ENCODE measurements at places on chromosomes 7 and 10.

DNA sequence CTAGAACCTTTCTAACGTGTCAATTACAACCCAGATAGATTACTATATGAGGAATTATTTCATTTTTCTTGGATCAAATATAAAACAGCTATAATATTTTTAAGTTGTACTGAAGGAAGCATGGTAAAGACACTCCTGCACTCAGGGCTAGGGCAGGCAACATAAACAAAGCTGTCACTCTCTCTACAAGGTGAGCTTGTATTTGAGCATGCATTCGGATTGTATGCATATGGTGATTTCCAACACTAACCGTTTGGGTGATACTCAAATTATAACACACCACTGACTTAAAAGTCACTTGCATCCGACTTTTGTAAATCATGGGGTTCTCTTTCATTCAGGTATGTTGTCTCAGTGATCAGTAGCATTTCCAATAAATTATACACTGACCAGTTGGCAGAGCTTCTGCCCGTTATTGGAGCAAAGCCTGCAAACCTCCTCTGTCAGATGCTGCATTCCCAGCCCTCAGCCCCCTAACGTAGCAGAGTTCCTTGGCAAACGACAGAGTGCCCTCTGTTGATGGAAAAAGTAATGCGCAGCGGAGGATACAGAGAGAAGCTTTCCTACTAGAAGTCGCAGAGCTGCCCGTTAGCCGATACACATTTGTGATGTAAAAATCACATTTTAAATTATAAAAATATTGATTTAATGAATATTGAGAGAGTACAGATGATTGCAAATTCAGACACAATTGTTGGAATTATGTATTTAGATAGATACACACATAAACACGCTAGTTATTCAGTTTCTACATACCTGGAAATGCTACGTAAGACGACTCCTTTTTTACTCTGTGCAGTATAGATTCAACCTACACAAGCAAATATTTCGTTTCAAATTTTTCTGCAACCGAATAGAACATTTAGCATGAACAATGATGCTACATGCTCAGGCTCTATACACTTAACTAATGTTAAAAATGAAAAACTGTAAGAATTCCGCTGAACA is 173.9 kb upstream of the SP4 start:
- peak; percentile 80 for DNase-seq

GRCh38 chr7:29287366-29287765 is 92.8 kb downstream of the CHN2 start:
- DNase-seq, result no peak

DNA sequence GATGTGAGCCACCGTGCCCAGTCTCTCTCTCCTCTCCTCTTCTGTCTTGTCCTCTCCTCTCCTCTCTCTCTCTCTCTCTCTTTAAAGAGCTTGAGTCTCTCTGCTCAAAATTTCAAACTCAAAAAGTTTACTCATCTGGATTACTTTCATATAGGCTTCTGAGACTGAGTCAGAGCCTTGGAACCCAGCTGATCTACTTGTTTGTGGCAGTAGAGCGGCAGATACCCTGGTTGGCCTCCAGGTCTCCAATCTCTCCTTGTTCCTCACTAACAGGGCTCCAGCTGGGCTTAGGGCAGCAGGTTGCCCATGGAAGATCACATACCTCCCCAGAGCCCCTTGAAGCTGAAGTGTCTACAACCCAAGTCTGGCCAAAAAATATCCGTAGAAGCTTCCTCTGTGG is 51.0 kb downstream of the HHEX start:
- no peak for DNase-seq

DNA sequence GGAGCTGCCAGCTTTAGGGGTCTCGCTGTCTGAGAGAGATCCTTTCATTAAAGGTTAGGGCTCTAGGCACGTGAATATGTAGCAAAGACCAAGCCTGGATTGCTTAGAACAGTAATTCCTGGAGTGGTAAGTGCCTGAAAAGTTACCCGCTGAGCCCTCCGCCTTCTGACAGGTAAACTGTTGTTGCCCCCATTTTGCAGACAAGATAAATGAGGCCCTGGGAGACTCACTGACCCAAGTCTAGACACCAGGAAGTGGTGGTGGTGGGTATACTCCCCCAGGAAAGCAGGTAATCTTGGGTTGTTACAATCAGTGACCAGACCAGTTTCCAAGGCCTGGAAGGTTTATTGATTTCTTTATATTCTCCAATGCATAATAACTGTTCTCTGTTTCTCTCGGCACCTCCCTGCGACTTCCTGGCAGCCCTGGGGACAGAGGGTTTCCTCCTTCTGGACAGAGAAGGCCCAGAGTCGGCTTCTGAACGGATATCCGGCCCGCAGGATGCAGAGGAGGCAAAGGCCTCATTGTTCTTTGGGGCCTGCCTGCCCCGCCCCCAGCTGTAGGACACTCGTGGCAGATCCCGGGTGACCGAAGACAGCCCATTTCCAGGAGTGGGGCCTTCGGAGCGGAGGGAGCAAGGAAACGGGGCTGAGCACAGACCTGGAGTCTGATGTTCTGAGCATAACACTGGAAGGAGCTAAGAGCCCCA is 1.3 kb upstream of the GRK5 start:
- peak; percentile 48 for DNase-seq

DNA sequence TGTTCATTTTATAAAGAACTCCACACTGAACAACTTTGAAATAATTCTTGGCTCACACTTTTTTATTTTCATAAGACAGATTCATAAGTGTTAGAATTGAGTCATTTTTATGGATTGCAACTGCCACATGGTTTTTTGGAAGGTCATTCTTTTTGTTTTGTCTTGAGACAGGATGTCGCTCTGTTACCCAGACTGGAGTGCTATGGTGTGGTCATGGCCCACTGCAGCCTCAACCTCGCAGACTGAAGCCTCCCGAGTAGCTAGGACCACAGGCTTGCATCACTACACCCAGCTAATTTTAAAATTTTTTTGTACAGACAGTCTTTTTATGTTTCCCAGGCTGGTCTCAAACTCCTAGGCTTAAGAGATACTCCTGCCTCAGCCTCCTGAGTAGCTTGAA is 20.3 kb downstream of the BMS1 start:
- DNase-seq, result no peak

DNA sequence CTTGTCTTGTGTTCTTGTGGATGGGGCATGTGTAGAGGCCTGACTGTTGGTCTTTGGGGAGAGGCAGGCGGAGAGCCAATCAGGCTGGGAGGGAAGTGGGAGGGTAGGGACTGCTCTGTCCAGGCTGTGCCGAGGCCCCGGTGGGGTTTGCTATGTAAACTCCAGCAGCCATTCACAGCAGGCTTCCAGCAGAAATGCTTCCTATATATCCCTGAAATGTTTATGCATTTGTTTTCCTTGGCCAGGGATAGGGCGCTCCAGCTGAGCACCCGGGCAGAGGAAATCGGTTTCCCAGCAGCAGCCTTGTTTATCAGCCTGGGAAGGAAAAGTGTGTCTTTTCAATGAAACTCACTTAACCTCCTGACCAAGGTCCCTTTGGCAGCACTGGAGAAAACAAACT is 18.3 kb upstream of the AQP1 start:
- peak; percentile 45 for DNase-seq

DNA sequence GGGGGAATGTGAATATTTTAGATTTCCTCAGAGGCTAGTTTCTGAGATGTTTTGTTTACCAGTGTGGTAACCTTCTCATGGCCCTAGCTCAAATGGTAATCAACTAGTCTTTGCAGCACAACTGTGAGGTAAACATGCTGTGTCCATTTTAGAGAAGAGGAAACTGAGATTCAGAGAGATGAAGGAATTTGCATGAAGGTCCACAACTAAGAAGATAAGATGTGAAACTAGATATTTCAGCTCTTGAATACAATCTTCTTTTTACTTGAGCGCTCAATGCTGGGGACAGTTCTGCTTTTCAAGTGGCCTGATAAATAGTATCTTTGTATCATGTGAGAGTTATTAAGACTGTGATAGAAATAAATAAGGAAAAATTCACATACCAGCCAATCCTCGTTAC is 245.4 kb downstream of the AUTS2 start:
- DNase-seq, result no peak

- DNase-seq, result no peak
Observed at GRCh38 chr10:30827531-30828120, 198.1 kb upstream of the LYZL2 start.

GRCh38 chr10:31479752-31480151 is 160.7 kb downstream of the ZEB1 start:
- DNase-seq, result no peak

DNA sequence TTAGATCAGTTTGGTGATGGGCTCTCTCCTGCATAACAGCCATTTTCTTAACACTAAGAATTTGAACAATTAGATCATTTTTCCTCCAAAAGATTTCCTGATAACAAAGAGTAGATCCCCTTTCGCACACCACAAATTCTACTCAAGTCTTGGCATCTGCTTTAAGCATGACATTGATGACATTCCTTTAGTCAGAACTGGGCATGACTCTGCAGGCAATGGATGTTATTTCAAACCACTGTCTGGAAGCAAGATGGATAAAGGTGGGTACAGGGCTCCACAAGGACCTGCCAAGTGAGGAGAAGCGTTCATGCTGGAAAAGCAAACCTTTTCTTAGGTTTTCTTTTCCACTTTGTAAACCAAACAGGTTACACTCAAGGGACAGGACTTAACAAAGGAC is 123.5 kb downstream of the GLCCI1 start:
- DNase-seq, result no peak

- DNase-seq, result no peak
Observed at GRCh38 chr10:21141946-21142492, 244.9 kb upstream of the NEBL start.

- DNase-seq, result peak; percentile 60
Observed at GRCh38 chr10:52313933-52314821, at the start of gene DKK1. Gene DKK1 (plus strand): TSS chr10:52314281. CDS start chr10:52314435, 154 bp downstream.

DNA sequence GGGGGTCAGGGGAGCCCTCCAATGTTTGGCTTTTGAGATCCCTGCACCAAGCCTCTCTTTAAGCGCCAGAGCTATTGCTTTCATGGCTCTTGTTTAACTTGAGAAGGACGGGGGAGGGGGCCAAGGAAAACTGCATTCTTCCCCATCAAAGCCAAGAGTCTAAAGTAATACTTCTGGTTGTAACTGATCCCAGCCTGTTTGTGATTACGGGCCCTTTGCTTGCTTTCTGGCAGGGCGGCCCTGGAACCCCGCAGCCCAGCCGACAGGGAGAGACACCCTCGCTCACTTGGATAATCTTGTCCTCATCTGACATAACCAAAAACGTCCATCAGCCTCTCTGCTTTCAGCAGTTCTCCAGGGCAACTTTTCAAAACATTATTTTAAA is 154.7 kb downstream of the NEURL1 start:
- no peak for DNase-seq

DNA sequence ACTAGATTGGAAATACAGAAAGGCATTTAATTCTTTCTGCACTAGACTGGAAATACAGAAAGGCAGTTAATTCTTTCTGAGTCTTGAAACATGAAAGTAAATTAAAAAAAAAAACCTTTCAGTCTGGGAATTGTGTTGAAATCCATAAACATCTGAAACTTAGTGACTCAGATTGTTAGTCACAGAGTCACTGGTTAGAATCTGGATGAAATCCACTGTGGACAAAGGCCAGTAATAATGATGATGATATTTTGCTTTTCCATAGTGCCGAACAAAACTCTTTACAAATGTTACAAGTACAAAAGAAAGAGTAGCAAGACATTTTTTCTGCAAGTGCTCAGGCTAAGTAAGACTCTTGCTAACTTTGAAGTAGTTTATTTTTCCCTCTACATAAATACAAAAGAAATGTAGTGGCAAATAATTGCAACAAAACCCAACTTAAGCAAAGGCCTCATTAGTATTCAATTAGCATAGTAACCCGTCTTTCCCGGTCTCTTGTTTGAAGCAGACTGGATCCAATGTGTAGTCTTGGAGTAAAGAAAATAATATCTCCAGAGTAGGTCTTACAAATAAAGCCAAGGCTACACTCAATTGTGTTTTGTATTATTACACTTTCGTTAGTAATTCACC is 5.8 kb upstream of the PRTFDC1 start:
- DNase-seq, result peak; percentile 47

DNA sequence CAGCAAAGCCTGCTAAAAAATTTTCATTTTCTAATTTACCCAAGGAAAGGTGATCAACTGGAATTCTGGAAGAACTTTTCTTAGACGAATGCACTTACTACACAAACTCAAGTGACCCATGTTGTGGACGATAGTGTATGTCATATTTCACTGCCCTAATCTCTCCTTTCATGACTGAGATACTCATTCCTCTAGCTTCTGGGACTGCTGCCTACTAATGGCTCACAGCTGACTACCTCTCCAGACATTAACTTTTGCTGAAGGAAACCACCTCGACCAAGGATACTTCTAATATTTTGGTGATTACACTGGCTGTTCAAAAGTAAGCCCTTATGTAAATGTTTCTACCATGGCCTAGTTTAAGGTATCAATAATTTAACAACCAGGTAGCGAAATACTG is 959.9 kb upstream of the GHITM start:
- no peak for DNase-seq

- no peak for DNase-seq
Observed at GRCh38 chr10:76218035-76218434, 786.6 kb downstream of the LRMDA start.

DNA sequence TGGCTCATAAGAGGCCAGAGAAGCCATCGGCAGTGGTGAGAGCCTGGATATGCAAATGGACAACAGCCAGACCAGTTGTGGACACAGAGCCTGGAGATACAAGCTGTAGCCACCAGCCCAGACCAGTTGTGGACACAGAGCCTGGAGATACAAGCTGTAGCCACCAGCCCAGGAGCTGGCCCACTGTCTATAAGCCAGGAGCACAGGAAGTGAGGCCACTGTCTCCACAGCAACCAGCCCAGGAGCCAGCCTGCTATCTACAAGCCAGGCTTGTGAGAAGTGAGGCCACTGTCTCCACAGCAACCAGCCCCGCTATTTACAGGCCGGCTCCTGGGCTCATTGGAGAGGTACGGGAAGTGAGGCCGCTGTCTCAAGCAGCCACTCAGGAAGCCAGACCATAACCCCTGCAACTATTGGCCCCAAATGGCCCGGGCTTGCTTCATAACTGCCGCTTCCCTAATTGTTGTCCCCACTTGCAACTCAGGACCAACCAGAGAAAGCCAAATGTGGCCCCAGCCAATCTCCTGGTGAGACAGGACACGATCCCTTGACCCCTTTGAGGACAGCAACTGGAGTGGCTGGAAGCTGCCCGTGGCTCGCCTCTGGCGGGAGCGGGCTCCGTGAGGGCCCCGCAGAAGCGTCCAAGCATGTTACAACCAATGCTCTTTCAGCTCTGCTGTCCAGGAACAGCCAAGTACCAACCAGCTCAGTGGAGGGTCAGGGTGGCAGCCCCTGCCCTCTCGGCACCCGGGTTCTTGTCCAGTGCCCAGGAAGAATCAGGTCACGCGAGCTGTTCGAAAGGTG is 44.1 kb upstream of the CNPY1 start:
- peak; percentile 73 for DNase-seq

DNA sequence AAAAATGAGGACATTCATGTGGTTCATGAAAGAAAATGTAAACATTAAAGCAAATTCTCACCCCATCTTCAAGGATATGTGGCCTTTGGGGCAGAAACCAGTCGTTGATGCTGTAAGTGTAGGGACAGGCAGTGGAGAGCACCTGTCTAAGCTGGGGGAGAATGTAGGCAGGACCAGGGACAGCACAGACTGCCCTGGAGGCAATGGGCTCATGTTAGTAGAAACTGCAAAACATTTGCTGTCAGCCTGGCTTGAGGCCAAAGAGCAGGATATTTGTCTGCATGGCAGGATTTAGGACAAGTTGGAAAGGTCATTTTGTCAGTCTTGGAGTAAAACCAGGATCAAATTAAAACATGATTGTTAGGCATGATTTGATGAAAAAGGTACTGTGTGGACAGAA is 211.6 kb upstream of the AGK start:
- no peak for DNase-seq
